Stimulated activated effector memory CD8-positive, alpha-beta T cell treated with anti-CD3 and anti-CD28 coated beads, Interleukin-12 subunit alpha, Interleukin-12 subunit beta, amount 100 ng/mL, for 72 hours (primary cell): ENCODE measurements at places on chromosomes 6 and 20.

DNA sequence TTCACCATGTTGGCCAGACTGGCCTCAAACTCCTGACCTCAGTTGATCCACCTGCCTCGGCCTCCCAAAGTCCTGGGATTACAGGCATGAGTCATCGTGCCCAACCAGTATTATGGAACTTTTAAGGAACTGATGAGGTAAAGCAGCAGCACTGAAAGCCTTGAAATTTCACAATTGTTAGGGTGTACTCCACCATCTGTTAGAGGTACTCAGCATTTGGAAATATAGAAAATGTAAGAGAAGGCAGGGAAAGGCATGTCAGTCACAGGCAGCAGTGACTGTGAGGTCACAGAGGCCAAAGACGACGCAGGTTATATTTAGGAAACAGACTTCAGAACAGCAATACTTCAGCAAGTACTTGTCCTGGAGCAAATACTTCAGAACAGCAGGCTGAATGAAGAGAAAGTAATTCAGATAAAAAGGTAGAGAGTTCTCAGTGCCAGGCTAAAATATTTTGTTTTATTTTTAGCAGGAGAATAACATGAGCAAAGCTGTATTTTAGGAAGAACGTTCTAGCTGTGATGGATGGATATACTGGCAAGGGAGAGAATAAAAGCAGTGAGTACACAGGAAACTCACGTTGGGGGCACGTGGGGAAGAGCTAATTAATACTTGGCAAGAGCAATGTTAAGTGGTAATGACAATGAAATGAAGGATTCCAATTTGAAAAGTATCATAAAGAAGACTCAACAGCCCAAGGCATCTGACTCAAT is 67.2 kb downstream of the DTNBP1 start:
- DNase-seq: no peak

- DNase-seq: no peak
Measured at GRCh38 chr6:125444006-125444923, 142.5 kb upstream of the HDDC2 start.

GRCh38 chr6:54491431-54491830 is 183.2 kb downstream of the TINAG start:
- DNase-seq: no peak

DNA sequence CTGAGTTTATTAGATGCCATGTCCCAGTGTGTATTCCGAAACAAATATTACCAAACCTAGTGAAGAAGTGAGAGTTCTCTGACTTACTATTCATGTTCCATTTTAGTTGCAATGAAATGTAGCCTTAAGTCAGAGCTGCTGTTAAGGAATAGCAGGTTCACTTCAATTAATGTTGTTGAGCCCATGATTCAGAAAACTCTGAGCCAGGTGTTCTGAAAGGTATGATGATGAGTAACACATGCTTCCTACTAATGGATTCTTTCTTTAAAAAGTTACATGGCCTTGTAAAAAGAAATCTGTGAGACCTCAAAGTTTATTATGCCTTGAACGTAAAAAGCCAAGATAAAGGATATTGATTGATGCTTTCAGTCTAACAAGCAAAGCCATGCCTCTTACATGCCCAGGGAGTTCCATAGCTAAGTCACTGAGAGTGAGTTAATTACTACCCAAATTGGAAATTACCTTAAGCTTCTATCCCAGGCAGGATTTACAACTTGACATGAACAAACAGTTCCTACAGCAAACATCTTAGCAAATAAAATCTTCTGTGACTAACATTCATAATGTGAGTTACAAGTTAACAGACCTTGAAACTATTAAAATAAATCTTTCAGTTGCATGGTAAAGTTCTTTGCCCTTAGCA is 122.9 kb downstream of the AKAP7 start:
- no peak for DNase-seq

DNA sequence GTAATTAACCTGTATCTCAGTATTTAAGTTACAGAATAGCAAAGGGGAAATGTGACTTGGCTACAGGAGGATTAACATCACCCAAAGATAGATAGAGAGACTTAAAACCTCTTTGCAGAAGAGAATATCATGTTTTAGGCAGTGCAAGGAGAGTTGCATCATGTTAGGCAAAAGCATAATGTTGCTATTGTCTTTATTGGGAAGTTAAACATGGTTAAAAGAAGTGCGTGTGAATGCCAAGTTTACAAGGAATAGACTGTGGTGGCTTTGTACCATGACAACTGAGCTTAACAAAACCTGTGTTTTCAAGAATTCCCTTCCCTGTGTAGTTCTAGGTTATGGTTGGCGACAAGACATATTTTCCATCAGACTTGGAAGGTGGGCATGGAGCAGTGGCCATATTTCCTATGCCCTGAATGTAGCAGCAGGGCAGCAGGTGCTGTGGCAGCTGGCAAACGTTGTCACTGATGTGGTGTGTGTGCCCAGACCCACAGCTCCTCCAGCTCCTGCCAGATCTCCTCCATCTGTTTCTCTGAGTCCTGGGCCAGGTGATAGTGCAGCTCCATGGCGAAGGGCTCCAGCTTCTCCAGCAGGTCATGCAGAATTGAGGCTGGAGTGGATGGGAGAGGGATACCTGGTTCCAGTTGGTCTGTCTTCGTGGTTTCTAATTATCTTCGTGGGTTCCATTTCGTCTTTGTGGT is 163.3 kb downstream of the QRSL1 start:
- DNase-seq: no peak

DNA sequence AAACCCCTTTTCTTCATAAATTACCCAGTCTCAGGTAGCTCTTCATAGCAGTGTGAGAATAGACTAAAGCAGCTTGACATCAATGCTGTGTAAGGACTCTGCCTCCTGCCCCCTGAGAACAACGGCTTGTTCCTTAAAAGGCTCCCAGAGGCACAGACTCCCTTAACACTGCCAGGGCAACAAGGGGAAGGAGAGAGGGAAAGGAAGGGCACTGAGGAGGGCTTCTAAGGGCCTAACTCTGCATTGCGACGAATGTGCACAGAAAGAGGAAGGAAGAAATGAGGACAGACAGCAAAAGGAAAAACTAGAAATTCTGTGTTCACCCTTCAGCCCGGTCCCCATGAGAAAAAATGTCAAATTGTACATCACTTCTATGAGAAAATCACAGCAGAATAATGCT is 74.0 kb downstream of the AGPAT4 start:
- DNase-seq: no peak

DNA sequence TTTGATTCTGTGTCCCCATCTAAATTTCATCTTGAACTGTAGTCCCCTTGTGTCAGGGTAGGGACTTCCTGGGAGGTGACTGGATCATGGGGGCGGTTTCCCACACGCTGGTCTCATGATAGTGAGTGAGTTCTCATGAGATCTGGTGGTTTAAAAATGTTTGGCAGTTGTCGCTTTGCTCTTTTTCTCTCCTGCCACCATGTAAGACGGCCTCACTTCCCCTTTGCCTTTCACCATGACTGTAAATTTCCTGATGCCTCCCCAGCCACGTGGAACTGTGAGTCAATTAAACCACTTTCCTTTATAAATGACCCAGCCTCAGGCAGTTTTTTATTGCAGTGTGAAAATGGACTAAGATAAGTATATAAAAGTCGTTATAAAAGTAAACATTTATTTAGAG is 80.5 kb upstream of the SGK1 start:
- no peak for DNase-seq

GRCh38 chr6:134230087-134230700 is 87.7 kb downstream of the SGK1 start:
- no peak for DNase-seq

DNA sequence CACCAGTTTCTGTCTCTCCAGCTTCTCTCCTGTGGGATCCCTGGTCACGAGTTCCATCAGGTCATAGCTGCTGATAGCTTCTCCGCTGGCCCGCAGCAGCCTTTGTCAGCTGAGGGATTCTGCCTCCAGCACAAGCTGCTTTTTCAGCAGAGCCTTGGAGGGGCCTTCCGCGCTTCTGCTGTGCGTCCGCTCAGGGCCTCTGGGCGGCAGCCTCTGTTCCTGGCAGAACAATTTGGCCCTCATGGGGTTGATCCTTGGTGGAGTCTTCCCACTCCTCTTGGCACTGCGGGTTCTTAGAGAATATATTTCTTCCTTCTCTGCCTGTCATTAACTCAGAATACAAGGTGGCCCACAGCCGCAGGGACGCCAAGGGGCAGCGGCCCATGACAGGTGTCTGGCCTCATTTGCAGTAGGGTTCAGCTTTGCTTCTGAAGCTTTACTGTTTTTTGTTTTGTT is 158.8 kb downstream of the DTNBP1 start:
- no peak for DNase-seq

- DNase-seq: no peak
Measured at GRCh38 chr6:15266423-15266996, 20.6 kb downstream of the JARID2 start.

DNA sequence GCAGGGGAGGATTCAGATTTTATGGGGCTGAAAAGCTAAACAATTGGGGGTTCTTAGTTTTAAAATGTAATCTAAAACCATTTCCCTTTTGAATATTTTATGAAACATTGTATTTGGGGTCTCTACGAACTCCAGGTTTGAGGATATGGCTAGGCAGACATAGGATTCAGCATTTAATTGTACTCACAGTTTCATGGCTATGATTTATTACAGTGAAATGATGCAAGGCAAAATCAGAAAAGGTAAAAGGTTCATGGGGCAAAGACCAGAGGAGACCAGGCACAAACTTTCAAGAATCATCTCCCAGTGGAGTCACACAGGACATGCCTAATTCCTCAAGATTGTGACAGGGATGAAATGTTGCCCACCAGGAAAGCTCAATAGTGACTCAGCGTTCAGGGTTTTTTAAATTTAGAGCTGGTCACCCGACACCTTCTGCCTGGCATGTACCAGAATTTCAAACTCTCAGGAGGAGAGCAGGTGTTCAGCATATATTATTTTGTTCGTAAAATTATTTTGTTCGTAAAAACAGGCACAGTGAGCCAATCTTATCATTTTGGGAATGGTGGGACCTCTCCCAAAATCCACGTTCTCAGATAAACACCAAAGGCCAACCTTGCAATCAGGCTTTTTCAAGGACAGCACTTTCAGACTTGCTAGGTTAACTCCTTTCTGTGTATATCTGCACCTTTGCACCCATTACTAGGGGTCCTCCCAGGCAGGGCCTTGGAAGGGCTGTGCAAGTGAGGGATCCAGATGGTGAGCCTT is 270.3 kb downstream of the NKAIN2 start:
- no peak for DNase-seq

DNA sequence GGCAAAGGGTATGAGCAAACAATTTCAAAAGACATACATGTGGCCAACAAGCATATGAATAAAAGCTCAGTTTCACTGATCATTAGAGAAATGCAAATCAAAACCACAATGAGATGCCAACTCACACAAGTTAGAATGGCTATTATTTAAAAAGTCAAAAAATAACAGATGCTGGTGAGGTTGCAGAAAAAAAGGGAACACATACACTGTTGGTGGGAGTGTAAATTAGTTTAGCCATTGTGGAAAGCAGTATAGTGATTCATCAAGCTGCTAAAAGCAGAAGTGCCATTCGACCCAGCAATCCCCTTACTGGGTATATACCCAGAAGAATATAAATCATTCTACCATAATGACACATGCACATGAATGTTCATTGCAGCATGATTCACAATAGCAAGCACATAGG is 6.7 kb upstream of the KHDC1L start:
- DNase-seq: no peak

DNA sequence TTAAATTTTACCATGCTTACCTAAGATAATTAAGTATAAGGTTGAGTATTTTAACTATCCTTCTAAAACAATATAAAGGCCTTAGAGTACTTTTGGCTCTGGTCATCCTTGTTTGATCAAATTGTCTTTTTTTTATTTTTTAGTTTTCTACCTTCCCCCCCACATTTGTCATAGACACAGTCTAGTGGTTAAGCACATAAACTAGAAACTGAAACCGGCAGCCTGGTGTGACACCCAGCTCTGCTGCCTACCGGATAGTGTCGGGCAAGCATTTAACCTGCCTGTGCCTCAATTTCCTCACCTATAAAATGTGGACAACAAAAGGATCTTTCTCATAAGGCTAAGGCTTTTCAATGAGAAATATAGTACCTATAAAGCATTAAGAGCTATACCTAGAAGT is 21.6 kb upstream of the TULP4 start:
- peak; percentile 64 for DNase-seq

DNA sequence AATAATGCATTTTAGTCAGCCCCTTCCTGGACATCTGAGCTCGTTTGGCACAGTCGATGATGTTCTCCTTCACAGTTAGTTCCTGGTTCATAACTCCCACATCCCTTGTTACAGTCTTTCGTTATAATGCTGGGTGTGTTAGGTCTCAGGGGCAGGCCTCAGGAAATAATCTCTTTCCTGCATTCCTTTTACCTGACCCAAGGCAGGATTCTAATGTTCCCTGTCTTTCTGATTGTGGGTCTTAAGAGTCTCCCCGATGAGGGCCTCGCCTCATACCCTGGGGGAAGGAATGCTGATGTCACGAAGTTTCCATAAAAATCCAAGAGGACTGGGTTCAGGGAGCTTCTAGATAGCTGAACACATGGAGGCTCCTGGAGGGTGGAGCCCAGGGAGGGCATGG is 104.0 kb upstream of the CARMIL1 start:
- no peak for DNase-seq

- DNase-seq: peak; percentile 84
Measured at GRCh38 chr20:35303735-35304491, 11.7 kb upstream of the FAM83C start.

GRCh38 chr6:57262901-57263694 is 41.0 kb upstream of the RAB23 start:
- no peak for DNase-seq

- no peak for DNase-seq
Measured at GRCh38 chr6:36241728-36242127, 28.1 kb upstream of the PNPLA1 start.

DNA sequence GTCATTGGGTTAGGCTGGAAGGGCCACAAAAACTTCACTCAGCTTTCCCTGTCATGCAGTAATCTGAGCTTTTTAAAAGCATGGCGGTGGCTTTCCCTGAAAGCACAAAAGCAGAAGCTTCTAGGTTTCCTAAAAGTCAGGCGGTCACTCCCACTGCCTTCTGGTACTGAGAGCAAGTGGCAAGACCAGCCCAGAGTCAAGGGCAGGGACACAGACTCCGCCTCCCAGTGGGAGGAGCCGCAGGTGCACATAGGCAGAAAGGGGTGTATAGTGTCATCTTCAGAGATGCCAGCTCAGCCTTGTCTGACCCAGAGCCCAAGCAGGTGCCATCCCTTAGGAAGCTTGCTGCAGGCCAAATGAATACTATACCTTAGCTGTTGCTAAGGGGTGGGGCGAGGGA is 18.0 kb upstream of the PACSIN1 start:
- no peak for DNase-seq

DNA sequence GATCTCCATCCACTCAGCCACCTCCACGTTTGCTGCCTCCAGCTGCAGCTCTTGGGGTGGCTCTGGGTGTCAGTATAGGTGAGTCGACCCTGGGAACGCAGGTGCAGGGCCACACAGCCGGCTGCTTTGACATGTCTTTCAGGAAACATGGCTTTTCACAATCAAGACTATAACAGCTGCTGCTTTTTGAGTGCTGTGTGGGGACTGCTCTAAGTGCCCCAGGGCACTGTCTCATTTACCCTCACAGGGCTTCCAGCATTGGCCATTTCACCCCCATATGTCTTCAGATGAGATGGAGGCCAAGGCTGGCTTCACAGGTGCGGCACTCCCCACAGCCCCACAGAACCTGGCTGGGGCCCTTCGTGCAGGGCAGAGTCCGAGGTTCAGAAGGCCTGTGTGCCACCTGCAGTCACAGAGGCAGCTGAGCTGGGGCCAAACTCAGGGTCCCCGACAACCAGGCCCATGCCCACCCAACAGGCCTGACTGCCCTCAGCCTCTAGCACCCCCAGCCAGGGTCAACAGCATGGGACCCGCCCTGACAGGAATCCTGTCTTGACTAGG is 14.9 kb upstream of the CST7 start:
- no peak for DNase-seq
